ENCODE measurements at places on chromosomes 4 and X.

- no peak for DNase-seq
Measured at GRCh38 chr4:72768364-72768763, 199.3 kb upstream of the ADAMTS3 start.

DNA sequence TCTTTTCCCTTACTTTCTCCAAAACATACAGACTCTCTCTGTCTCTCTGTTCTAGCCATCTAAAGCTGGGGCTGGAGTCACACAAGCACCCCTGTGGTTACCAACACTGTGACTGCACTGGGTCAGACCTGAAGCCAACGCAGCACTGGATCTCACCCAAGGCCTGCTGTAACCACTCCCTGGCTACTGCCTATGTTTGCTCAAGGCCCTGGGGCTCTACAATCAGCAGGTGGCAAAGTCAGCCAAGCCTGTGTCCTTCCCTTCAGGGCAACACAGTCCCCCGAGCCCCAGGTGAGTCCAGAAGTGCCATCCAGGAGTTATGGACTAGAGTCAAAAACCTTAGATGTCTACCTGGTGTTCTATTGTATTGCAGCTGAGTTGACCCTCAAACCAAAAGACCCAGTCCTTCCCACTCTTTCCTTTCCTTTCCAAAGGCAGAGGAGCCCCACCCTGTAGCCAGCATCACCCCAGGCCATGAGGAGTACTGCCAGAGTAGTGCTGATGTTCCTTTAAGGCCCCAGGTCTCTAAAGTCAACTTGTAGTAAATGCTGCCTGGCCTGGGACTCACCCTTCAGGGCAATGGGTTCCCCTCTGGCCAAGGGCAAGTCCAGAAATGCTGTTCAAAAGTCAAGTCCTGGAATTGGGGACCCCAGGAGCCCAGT lies 58.8 kb upstream of the RAP2C start:
- DNase-seq, result no peak

GRCh38 chrX:110914281-110914680 lies 118.7 kb upstream of the CHRDL1 start:
- DNase-seq, result no peak

DNA sequence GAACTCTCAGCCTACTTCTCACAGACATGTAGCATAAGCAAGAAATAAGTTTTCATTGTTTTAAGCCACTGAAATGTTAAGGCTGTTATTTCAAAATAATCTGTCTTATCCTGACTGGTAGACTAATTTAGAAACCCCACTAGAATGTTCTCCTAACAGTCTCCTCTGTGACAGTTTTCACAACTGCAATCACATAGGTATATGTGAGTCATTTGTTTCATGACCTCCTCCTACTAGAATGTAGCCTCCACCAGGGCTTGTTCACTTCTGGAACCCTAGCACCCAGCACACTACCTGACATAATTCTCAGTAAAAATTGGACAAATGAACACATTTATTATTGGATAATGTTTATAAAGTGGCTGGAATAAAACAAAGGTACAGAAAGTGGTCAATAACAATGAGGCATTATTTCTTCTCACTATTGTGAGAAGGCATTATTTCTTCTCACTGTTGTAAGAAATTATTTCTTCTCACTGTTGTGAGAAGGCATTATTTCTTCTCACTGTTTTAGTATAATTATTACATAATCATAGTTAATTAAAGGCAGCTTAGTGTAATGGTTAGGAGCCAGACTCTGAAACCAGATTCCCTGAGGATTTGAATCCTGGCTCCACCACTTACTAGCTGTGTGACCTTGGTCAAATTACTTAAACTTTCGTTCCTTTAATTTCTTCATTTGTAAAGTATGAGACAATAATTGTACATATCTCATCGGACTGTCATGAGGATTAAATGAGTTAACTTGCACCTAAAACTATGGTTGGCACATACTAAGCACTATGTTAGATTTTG lies 251.5 kb downstream of the RASL11B start:
- no peak for DNase-seq
